ENCODE measurements at places on chromosomes 6 and 20.
A peak's percentile ranks its signal among the peaks of the same experiment; 100 is the strongest.

DNA sequence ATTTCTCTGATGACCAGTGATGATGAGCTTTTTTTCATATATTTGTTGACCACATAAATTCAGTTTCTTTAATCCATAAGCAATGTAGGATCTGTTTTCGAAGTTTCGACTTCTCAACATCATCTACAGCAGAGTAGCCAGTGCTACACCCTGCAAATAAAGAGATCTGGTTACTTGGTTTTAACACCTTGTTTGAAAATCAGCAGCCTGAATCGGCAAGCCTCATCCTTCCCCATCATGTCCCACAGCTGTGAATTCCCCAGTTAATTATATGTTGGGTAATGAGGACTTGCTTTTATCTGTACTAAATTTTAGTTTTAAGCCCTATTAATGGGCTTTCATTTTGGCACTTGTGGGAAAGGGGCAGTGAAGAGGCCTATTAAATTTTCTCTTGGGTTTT lies 80.6 kb downstream of the BMP2 start:
- DNase-seq = no peak

GRCh38 chr6:38739532-38739931 lies 24.4 kb downstream of the DNAH8 start:
- no peak for DNase-seq

- no peak for DNase-seq
Measured at GRCh38 chr6:107673076-107673494, 151.0 kb downstream of the SCML4 start.

- DNase-seq = no peak
Measured at GRCh38 chr6:24545691-24546090, 50.9 kb downstream of the ALDH5A1 start.

- DNase-seq = no peak
Measured at GRCh38 chr20:59371431-59371830, 71.0 kb downstream of the EDN3 start.

DNA sequence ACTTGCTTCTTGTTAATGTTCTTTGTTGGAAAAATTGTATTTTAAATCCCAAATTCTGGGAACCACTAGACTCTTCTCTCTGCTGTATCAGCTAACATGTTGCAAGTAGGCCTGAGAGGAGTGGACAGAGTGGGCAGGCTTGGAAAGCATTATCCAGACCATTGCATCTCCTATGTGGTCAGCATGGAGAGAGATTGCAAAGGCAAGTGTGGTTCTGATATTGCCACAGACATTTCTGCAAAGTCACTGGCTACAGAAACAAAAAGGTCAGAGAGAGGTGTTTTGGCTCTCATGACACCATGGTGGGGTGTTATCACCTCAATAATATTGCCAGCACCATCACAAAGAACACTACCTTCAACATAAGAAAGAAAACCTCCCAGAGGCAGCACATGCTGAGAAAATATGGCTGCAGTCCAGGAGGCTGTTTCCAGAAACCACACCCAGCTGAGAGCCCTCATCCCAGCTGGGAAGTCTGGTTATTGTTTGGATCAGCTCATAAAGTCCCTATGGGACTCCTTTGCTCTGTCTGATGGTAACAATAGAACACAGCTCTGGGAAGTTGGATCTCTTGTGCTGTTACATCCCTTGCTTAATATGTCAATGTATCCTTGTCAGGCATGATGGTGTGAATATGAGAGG lies 78.2 kb upstream of the TBX18 start:
- no peak for DNase-seq

DNA sequence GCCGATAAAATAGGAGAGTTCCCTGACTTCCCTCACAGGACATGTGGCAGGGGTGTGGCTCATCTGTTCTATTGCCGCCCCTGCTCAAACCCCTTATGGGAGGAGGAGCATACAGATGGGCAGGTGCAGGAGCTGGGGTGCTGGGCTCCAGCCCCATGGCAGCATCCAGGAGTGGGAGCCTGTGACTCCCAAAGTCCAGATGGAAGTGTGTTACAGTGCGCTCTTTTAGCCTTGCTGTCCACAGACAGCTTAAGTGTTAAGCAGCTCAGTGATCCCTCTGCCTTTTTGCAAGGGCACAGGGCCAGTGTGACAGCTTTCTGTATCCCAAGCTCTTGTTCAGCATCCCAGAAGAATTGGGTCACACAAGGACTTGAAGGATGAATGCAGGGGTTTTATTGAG lies 212.3 kb upstream of the MYLIP start:
- DNase-seq = no peak

GRCh38 chr6:134683783-134684422 lies 266.0 kb downstream of the ALDH8A1 start:
- no peak for DNase-seq

DNA sequence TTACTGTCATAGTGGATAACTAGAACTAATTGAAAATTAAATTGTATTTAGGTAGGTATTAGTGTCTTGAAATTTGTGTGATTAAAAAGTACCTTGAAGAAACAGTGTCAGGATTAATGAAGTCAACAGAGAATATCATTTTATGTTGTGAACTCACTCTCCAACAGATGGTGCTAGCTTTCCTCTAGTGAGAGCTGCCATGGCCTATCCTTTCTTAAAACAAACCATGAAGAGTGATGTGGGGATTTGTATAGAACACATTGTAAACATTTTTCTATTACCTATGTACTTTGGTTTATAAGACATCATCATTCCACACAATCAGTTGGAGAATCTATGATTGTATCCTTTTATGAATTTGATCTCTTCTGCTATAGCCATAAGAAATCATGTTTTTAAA lies 4.8 kb upstream of the SRSF12 start:
- peak; percentile 19 for DNase-seq

DNA sequence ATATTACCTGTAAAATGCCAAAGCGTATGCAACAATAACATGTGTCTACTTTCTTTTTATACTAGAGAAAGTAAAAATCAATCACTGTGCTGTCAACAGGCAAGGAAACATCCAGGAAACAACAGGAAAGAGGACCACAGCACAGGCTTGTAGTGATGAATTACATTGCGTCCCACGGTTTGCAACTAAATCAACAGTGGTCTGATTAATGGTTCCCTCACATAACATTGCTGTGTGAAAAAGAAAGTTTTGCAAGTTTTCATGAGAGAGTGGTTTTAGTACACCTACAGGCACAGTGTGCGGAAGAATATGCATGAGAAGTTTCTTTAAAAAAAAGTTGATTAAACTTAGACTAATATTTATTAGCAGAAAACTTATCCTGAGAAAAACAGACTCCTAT lies 329.5 kb upstream of the HSF2 start:
- DNase-seq = no peak

DNA sequence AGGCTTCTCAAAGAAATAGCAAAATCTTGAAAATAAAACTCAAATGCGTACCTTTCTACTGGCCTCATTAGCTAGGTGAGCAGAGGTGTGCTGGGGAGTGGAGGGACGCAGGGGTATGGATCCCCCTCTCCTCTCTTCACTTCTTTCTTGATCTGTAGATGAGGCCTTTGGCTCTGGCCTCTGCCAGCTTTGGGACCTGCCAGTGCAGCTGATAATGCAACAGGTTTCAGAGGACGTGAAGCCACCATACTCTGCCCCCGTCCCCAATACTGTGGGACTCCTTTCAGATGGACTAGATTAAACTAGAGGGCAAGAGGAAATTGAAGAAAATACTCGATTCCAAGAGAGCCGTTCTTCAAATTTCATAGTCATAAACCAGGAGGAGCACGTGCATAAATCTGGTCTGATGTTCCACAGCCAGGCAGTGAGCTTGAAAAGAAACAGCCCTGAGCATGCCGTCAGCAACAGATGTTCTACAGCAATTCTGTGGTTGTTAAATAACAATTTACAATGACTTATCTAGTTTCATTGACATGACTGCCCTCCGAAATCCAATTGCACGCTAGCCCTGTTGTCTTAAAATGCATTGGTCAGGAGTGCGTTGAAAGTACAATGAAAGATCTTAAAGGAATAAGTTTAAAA lies 245.3 kb upstream of the FOXQ1 start:
- DNase-seq = no peak

- no peak for DNase-seq
Measured at GRCh38 chr6:131212024-131212423, 76.8 kb downstream of the AKAP7 start.

DNA sequence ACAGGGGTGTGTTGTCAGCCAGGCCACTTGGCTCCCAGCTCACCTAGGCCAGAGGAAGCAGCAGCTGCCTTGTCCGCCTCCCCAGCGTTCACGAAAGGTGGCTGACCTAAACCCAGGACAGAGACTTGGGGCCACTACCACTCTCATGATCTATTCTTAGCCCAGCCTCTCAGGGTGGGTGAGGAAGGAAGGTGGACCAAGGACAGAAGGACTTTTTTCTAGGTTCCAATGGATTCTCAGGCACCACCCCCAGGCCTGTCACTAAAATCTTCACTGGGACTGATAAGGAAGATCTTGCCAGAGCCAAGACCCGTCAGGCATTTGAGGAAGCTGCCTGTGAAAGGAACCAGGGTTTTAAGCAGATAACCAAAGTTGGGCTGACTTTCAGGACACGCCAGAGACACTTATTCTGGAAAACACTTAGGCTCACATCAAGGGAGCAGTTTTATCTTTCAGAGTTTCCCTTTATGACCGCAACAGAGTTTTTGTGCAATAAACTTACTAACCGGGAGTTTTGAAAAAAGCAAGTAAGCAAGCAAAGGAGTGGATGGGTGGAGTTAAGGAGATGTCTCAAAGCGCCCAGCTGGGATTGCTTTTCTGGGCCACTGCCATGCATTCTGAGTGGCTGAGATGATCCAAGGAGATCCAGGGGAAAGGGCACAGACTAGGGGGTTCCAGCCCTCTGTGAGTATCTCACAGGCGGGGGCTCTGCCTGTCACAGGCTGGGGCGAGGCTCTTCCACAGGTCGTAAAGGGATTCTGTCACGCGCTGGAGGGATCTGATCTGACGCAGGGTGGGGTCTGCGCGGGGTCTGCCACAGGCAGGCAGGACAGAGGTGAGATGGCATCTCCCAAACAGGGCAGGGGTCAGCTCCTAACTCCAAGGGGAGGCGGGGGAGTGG lies 989 bp downstream of the FITM2 start:
- DNase-seq = no peak

GRCh38 chr6:17679726-17680125 lies 27.0 kb downstream of the NUP153 start:
- DNase-seq = no peak

GRCh38 chr6:72784581-72784980 lies 162.7 kb downstream of the KCNQ5 start:
- no peak for DNase-seq

- DNase-seq = no peak
Measured at GRCh38 chr20:58246346-58246745, 17.9 kb upstream of the ANKRD60 start.

DNA sequence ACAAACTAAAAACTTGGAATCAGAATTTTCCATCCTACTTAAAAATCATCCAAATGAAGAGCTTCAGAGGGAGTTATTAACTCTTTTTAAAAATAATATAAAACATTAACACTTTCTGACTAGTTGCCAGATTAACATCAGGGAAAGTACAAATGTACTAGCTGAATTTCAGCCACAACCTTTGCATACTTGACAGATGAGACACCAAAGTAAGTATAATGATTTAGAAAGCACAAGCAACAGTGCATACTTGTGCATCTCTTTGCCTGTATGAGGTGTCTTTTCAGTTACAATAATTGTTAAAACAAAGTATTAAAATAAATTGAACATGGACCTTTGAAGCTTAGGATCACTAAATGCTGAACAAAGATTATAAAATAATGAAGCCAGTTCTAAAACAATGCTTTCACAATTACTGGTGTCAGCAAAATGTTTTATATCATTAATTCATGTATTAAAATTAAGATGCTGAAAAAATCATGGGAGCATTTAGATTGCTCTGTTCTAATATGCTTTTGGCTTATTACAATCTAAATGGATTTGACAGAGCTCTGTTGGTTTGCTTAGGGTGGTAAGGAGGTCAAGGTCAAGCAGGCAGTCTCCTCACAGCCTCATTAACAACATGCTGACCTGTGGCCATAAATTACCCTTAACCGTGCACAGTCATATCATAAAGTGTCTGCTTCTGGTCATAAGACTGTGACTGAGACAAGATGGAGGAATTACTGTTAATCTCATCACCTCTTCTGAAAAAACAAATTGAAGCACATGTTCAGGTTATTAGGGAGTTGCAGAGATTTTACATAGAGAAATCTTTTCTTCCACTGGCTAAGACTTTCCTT lies 15.1 kb downstream of the RNF217 start:
- DNase-seq = no peak

DNA sequence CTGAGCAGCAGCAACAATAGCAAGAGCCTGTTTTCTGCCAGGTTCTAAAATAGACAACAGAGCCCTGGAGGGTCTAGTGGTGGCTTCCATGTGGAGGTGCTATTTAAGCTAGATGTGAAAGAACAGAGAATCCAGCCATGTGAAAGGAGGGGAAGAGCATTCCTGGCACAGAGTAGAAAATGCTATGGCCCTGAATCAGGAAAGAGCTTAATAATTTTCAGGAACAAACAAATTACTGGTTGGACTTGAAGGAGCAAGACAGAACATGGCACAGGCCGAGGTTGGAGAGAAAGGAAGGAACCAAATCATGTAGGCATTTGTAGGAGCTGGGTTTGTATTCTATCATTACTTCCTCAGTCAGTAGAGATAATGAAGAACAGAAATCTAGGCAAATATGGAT lies 98.3 kb downstream of the AIG1 start:
- no peak for DNase-seq

DNA sequence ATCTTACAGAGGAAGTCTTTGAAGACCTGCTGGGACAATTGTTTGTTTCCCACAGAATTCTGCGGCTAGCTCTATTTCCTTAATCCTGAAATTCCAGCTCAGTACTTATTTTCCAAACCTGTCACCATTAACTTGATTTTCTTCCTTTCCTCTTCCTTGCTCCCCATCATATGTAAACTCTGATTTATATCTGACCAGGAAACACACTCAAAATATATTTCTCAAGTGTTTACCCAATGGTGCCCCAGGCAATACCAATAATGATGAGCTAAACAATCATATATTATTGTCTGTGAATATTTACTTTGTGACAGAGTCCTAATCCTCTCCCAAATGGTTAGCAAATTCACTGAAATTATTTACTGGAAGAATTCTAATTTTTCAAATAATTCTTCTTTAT lies 597.3 kb downstream of the PKHD1 start:
- no peak for DNase-seq

DNA sequence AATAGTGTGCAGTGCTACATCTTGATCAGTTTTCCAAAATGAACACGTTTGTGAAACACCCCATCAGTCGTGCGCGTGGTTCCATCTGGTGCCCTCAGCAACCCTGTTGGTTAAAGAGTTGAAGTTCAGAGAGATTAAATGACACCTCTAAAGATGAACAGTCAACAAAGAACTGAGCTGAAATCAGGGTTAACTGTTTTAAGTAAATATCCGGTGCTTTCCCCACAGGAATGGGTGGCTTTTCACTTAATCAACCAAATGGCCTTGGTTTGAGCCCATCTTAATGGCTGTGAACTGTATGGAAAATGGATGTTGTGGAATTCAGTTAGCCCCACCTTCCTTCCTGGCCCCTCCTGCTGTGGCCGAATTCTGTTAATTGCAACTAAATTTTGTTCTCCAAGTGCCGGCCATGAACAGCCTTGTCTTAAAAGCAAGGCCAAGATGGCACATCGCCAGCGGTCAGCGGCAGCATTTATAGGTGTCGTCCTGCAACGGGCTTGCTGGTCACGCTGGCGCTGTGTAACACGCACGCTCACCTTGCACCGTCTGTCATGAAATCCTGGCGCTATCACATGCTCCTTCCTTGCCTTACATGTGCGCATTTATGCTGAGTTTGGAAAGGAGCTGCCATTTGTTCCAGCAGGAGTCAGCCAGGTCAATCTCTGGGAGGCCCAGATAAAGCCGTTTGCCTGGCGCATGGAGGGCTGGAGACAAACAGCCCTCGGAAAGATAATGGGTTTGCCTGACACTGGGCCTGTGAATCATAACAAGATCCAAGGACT lies 164.5 kb downstream of the ERMARD start:
- no peak for DNase-seq
